ENCODE measurements at places on chromosomes 1 and 21.

- DNase-seq = no peak
Measured at GRCh38 chr1:59368008-59368670, 71.2 kb downstream of the FGGY start.

DNA sequence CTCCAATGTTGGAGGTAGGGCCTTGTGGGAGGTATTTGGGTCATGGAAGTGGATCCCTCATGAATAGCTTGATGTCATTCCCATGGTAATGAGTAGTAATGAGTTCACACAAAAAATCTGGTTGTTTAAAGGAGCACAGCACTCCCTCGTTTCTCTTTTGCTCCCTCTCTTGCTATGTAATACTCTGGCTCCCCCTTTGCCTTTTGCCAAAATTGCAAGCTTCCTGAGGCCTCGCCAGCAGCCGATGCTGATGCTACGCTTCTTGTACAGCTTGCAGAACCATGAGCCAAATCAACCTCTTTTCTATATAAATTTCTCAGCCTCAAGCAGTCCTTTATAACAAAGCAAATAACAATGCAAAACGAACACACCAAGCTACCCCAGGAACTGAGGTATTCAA is 80.9 kb downstream of the LHX9 start:
- no peak for DNase-seq

DNA sequence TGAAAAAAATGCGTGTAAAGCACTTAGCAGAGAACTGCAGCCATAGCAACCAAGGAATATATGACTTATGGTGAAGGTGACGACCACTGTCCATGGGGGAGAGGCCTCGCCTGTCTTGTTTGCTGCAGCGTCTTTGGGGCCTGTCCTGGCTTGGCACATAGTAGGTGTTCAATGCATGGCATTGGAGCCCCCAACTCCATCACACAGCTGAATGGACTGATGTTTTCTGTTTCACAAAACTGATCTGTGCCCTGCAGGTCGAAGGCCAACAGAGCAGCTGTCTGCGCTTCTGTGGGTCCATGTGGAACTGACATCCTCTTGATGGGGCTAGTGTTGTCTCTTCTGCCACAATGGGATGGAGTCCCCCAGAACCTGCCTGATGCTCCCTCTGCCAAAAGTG is 296.0 kb downstream of the PTPRU start:
- no peak for DNase-seq

- no peak for DNase-seq
Measured at GRCh38 chr1:67970088-67970487, 80.3 kb downstream of the DIRAS3 start.

GRCh38 chr1:155051777-155052398 is 772 bp downstream of the ADAM15 start:
- peak; percentile 75 for DNase-seq

DNA sequence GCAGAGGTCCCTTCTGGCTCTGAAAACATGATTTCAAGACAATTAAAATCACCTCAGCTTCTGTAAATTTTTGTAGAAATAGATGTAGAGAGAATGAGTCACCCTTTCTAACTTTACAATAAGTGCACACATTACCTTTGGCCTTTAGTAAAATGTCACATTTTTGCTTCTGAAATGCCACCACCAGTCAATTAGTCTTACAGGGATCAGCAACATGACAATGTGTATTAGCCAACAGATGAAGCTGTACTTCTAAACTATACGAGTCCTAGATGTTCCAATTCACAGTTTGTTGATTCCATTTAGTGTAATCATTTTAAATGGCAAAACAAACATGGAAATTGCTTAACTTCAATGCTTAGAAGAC is 23.1 kb downstream of the C21orf91 start:
- DNase-seq = no peak

- DNase-seq = peak; percentile 88
Measured at GRCh38 chr1:12618965-12619791, 1.2 kb upstream of the DHRS3 start.

- DNase-seq = no peak
Measured at GRCh38 chr1:64242895-64243756, 39.7 kb downstream of the UBE2U start.

GRCh38 chr1:37267111-37267835 is 207.1 kb upstream of the ZC3H12A start:
- no peak for DNase-seq

DNA sequence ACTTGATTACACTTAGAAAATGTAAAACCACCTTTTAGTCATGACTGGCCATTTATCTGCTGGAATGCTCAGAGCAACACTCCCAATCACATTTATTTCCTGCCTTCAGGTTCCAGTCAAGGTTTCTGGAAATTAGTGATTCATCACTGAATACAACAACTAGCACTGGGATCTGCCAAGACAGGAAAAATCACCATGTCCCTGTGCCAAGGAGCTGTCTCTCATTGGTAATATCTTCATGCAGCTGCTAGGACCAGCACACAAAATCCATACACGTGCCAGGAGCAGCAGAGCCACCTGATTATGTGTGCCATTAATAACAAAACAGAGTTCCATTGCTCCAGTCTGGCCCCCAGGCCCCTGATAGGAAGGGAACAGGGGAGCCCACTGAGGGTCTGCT is 194.6 kb downstream of the TNR start:
- DNase-seq = no peak

GRCh38 chr21:41831453-41831831 is 47.7 kb downstream of the PRDM15 start:
- DNase-seq = no peak

DNA sequence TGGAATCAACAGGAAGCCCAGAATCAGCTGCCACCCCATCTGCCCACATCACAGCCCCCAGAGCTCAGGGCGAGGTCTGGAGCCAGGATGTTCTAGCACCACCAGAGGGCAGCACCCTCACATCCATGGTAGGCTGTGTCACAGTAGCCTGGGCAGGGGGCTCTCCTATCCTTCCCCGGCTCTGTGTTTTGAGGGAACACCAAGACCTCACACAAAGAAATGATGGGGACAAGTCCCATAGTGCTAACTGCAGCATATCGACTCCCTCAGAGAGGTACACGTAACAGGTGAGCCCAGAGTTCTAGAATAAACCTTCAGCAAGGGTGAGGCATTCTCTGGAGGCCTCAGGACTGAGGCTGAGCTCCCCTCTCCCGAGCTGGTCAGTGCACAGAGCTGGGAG is 2.3 kb upstream of the KCNC4 start:
- DNase-seq = no peak
